Activated CD8-positive, alpha-beta memory T cell treated with anti-CD3 and anti-CD28 coated beads, Interleukin-2, amount 10 ng/mL, durations not matched to agents 7 days and 5 days (primary cell): ENCODE measurements at places on chromosomes 1 and 21. TPM values are rescaled to one million over a fixed set of nuclear protein-coding genes. Genes with fewer than 3 reads are reported as not detected.

The CXADR gene
- 0.15 TPM for total RNA-seq

DNA sequence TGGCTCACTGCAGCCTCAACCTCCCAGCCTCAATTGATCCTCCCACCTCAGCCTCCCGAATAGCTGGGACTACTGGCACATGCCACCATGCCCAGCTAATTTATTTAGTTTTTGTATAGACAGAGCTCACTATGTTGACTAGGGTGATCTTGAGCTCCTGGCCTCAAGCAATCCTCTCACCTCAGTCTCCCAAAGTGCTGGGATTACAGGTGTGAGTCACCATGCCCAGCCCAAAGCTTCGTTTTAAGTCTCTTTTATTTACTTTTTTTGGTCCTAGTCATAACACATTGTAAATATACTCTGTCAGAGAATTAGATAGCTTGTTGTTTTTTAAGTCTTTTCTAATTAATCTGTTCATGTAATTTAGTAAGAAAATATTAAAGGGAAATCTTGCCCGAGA, 42.8 kb downstream of the KCNK1 start:
- no peak for DNase-seq

GRCh38 chr21:36716387-36716786, 17.5 kb downstream of the SIM2 start:
- DNase-seq = no peak

DNA sequence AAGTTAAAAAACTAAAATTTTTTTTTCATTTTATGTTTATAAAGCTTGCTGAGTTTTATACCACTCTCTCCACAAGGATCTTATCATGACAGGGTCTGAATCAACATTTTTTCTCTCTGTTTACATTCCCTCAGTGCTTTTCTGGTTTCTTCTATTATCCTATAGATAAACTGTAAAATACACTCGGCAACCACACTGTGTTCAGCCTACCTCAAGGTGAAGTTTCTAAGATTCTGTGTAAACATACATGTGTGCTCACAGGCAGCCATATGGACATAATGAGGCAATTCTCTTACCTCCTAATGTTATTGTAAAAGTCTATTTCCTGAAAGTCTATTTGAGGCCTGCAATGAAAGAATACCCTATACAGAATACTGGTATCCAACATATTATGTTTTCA, 114.6 kb downstream of the NTPCR start:
- DNase-seq = no peak

- no peak for DNase-seq
Measured at GRCh38 chr1:160789051-160789701, 6.8 kb upstream of the LY9 start.

GRCh38 chr1:77673030-77673429, 9.4 kb downstream of the ZZZ3 start:
- DNase-seq = no peak

DNA sequence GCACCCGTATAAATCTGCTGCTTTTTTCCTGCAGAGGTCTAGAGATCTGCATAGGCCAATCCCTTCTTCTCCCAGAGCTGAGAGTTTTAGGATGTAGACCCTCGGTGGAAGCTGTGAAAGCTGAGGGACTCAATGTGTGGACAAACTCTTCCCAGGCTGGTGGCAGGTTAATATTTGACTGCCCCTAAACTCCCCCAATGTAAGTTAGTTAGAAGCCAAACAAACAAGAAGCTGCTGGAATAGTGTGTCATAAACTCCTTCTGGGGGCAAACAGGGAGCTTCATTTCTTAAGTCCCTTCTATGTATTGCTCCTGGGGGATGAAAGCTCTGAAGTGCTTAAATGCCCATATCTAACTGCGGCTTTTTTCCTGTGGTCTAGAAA, 72.3 kb downstream of the SCMH1 start:
- DNase-seq = no peak
